ENCODE measurements at places on chromosomes 12 and 14.

DNA sequence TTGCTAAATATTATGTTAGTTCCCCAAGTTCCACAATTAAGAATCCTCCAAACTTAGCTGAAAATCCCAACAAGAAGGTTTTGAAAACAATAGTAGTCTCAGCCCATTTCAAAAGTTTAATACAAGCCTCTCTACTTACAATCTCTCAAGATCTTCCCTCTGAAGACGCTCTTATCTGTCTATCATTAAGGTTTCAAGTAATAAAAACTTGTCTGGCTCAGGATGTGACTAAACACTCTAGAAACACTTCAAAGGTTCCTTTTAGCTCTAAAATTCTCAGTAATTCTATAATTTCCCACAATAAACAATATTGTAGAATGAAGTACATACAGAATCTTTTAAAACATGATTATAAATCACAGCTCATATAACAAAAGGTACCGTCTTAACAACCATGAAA, 16.3 kb downstream of the YAF2 start:
- no peak for DNase-seq

DNA sequence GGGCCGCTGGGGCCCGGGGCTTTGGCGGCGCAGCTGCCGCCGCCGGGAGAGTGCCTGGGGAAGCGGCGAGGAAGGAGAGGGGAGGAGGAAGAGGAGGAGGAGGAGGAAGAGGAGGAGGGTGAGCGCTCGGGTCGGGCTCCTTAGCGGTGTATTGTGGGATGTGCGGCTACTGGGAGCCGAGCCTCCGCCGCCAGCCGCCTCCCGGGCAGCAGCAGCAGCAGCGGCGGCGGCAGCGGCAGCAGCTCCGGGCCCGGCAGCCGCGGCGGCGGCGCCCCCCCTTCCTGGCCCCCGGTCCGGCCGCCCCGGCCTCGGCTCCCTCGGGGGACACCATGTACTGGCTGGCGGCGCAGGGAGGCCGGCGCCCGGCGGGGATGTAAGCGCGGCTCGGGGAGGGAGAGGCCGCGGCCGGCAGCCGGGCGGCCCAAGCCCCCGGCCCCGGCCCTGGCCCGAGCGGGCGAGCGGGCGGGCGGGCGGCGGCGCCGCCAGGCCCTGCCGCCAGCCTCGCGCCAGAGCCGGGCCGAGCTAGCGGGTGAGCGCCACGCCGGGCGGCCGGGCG, at the start of gene SETD1B:
SETD1B (plus strand) TSS at position 149 of the 556 bp plus-strand sequence. CDS start 729 bp downstream, outside the sequence.
- DNase-seq, result no peak

- no peak for DNase-seq
Observed at GRCh38 chr12:17381211-17381610, 708.8 kb downstream of the RERGL start.

GRCh38 chr12:45223868-45224267, 8.0 kb downstream of the ANO6 start:
- DNase-seq, result no peak

DNA sequence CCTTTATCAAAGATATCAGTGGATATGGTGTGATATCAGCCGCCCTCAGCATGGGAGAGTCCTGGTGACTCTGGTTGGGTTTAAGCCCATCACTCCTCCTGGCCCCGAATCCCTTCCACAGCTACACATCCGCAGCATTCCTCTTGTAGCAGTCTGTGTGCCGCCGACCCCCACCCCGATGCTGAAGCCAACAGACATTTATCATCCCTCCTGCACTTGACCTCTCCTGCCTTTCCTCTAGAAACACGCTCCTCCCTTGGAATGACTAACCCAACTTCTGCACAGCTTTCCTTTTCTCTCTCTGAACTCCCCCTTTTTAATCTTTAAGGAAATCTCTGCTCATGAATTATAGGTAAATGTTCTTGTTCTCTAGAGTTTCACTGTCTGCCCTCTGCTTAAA, 250.9 kb upstream of the FOXN3 start:
- no peak for DNase-seq

DNA sequence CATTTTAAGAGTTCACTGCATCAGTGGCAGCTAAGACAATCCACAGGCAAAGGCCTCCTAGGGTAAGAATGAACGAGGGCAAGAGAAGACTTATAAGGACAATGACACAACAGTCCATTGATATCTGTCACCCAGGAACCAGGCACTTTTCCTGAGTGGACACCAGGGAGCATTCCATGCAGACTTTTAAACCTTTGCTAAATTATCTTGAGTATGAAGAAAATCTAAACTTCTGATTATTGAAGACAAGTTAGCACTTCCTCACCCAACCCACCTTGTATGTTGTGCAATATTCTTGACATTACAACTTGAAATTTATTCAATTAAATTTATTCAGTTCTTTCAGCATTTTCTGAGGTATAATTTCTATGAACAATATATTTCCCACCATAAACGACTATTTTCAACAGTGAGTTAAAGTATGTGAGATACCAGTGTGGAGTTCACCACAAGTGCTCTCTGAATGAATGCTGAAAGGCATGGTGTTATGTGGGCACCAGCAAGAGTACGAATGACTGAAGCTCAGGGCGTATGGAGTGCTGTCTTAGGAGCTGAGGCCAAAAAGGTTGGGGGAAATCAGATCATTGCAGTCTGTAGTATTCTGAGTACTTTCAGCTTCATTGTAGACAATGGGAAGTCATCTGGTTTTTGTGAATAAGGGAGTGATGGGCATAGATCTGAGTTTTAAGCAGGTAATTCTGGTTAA, 124.3 kb upstream of the LMNTD1 start:
- DNase-seq, result no peak

Measured in stimulated activated CD8-positive, alpha-beta memory T cell treated with anti-CD3 and anti-CD28 coated beads, Interleukin-4, amount 100 ng/mL, for 4 hours (primary cell).